Stimulated activated CD4-positive, alpha-beta T cell treated with anti-CD3 and anti-CD28 coated beads, TNF-alpha, amount 100 ng/mL, for 4 hours (primary cell): ENCODE measurements at places on chromosomes 3 and 15.

DNA sequence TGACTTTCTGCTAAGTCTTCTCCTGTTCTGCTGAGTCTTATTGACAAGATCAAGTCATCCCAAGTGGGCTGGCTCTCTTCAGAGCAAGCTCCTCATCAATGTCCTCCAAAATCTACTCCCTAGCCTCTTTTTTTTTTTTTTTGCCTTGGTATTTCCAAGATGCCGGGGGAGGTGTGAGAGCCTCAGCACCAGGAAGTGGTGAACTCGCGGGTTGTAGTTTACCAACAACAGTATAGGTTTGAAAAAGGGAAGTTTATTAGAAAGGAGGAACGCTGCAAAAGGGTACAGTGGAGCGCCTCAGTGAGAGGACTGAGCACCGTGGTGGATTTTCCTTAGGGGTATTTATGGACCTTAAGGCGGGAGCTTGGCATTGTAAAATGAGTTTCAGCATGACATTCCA, 94.3 kb upstream of the SGO1 start:
- no peak for DNase-seq

DNA sequence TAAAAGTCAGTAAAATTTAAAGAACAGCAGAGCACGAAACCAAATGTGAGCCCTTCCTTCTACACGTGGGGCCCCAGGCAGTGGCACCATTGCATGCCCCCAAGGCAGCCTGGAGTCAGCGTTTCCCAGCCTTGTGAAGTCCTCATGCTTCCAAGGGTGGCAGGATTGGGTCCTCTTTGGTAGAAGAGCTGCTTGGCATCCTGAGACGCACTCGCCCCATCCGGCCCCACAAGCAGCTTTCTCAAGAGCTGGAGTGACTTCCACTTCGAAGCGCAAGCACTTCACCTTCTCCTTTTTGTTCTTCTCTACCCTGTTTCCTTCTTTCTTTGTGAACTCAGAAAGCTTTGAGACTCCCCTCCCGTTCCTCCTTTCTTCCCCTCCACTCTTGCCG, 34.7 kb downstream of the ZNF710 start:
- no peak for DNase-seq

DNA sequence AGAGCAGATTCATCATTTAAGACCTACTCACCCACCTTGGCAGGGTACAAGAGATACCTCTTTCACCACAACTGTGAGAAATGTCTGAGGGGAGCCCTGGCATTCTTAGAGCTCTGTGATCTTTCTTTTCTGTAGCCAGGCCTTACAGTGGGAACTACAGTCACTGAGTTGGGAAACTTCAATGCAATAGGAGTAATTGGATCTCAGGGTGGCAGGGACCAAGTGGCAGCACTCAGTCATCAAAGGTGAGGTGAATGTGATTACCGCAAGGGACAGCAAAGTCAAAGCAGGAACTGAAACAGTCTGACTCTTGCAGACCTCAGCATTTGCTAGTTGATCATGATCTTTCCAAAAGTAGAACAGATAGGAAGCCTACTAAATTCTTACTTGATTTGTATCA, 7.2 kb upstream of the MCF2L2 start:
- DNase-seq = no peak

- no peak for DNase-seq
Observed at GRCh38 chr15:51218299-51218938, 120.0 kb downstream of the CYP19A1 start.

- no peak for DNase-seq
Observed at GRCh38 chr3:16464511-16465148, 48.9 kb downstream of the RFTN1 start.

GRCh38 chr3:33250712-33251111, 26.5 kb upstream of the FBXL2 start:
- DNase-seq = no peak

DNA sequence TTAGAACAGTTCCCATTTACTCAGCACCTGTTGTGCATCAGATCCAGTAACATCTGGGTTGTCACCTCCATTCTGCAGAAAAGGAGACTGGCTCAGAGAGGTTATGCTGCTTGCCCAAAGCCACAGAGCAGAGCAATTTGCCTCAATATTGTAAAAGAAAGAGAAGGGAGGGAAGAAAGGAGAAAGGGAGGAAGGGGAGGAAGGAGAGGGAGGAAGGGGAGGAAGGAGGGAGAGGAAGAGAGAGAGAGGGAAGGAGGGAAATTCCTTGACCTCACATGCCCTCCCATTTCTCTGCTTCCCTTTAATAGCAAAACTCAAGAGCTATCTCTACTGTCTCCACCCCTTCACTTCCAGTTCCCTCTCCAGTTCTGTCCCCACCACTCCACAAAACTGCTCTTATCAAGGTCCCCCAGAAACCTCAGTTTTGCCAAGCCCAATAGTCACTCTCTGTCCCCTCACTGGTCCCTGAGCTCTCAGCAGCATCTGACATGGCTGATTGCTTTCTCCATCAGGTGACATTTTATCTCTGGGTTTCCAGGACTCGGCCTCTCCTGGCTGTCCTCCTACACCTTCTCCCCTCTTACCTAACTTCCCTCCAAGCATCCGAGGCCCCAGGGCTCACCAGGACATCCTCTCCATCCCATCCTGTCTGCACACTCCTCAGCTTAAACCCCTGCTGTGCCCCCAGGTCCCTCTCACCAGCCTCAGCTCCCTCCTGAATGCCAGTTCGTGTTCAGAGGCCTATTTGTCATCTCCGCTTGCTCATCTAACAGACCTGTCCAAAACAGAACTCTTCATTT, 104.7 kb upstream of the LINGO1 start:
- DNase-seq = no peak

DNA sequence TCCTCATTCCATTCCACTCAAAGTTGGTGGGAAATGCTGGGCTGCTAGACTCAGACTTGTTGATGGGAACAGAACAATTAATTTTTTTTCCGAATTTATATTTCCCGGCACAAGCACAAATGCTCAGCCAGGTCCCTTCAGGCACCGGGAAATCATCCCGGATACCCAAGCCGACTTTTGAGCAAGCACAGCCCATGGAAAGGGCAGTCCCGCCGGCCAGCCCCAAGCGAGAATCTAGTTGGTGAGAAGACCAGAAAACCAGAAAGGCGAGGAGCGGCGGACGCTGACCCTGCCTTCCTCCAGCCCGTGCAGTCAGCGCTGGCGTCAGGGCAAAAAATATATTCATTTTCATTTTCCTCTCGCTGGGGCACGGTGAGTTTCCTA, 763 bp upstream of the ZIC4 start:
- no peak for DNase-seq

GRCh38 chr3:13636186-13636585, 87.3 kb downstream of the FBLN2 start:
- no peak for DNase-seq
